ENCODE measurements at places on chromosomes 4 and X. TPM values are rescaled to one million over a fixed set of nuclear protein-coding genes. Genes with fewer than 3 reads are reported as not detected.
A peak's percentile ranks its signal among the peaks of the same experiment; 100 is the strongest.

TMEM255A gene
- 0.33 TPM for polyA plus RNA-seq

- no peak for DNase-seq
Observed at GRCh38 chrX:151970661-151971060, 3.8 kb downstream of the GABRE start.

VSIG4 gene
- 6.0 TPM for polyA plus RNA-seq

GRCh38 chr4:96626023-96626422 lies 786.1 kb downstream of the PDHA2 start:
- no peak for DNase-seq

DNA sequence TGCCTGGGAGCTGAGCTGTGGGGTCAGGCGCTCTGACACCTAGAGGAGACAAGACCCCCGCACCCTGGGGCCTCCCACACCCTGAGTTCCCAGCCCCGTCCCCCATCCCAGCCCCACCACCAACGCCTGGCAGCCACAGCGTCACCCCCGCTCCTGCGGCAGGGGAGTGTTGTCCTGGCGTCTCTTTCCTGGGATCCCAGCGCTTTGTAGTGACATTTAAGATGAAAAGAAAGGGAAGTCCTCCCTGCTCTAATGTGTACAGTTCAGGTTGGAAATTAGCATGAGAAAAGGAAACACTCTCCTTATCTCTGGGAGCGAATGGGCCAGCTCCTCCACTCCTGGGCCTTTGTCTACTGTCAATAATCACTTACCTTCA lies 112.1 kb downstream of the FAM53A start:
- DNase-seq: no peak

ACE2 gene
- 65.2 TPM for polyA plus RNA-seq

GRCh38 chrX:112812741-112813140 lies 27.9 kb downstream of the AMOT start:
- DNase-seq: no peak

- DNase-seq: no peak
Observed at GRCh38 chrX:113868177-113868576, 715.7 kb upstream of the HTR2C start.

MAML3 gene
- 16.8 TPM for polyA plus RNA-seq

- no peak for DNase-seq
Observed at GRCh38 chr4:111707491-111707890, 437.8 kb upstream of the FAM241A start.

- no peak for DNase-seq
Observed at GRCh38 chrX:139882299-139882698, 50.6 kb downstream of the ATP11C start.

GRCh38 chrX:72095370-72095769 lies 36.3 kb downstream of the RTL5 start:
- no peak for DNase-seq

- no peak for DNase-seq
Observed at GRCh38 chrX:9537781-9538180, 72.9 kb downstream of the TBL1X start.

- no peak for DNase-seq
Observed at GRCh38 chr4:44872246-44872645, 145.9 kb upstream of the GNPDA2 start.

- DNase-seq: no peak
Observed at GRCh38 chr4:68630371-68630770, 40.1 kb downstream of the UGT2B15 start.

KLHL4 gene
- polyA plus RNA-seq: 6.5 TPM

POU4F2 gene
- not detected for polyA plus RNA-seq

DNA sequence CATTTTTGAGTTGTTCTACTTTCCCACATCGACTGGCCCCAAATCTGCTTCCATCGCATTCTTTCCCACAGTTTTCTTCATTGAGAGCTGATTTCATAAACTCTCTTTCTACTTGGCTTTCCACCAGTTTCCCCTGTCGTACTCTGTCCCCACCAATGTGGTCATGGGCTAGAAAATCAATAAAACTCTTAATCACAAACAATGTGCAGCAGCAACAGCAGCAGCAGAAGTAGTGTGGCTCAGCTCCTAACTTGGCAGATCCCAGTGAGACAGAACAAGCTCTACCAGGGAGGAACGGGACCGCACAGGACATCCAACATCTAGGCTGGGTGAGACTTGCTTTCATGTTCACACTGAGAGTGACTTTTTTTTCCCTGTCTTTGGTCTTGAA lies 3.1 kb upstream of the SETD7 start:
- DNase-seq: no peak

- no peak for DNase-seq
Observed at GRCh38 chr4:8830611-8831200, 40.9 kb downstream of the HMX1 start.

DNA sequence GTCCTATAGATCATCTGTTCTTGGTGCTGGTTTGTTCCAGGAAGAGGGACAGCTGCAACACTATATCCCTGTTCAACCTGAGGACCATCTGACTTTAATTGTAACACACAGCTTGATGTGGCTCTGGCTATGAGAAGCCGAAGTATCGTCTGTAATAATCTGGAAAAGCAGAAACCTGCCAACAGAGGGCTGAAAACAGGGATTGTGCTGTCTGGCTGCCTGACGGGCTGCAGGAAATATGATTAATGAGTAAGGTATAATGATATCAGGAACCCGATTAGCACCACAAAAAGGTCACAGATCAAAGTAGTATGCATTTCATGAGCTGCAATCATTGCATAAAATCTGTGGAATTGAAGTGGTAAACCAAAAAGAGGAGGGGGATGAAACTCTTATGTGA lies 170.4 kb upstream of the MAB21L2 start:
- DNase-seq: no peak

DNA sequence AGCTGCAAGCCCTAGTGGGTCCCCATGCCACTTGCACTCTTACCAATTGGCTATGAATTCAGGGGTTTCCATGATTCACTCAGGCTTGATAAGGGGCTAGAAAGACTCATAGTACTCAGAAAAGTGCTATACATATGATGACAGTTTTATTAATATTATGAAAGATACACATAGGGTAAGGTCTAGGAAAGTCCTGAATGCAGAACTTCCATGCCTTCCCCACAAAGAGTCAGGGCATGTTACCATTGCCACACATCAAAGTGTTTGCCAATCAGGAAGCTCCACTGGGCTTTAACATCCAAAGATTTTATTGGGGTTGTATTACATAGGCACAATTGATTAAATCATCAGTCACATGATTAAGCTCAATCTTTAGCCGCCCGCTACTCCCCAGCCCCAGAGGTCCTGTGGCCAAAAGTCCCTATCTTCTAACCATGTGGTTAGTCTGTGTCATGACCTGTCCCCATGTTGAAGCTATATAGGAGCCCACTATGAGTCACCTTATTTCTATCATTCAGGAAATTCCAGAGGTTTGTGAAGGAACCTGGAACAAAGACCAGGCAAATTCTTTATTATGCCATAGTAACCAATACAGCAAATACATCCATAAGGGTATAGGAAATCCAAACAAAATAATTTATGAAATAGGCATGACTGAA lies 635.6 kb downstream of the STPG2 start:
- DNase-seq: no peak

CNKSR2 gene
- 1.3 TPM for polyA plus RNA-seq

DNA sequence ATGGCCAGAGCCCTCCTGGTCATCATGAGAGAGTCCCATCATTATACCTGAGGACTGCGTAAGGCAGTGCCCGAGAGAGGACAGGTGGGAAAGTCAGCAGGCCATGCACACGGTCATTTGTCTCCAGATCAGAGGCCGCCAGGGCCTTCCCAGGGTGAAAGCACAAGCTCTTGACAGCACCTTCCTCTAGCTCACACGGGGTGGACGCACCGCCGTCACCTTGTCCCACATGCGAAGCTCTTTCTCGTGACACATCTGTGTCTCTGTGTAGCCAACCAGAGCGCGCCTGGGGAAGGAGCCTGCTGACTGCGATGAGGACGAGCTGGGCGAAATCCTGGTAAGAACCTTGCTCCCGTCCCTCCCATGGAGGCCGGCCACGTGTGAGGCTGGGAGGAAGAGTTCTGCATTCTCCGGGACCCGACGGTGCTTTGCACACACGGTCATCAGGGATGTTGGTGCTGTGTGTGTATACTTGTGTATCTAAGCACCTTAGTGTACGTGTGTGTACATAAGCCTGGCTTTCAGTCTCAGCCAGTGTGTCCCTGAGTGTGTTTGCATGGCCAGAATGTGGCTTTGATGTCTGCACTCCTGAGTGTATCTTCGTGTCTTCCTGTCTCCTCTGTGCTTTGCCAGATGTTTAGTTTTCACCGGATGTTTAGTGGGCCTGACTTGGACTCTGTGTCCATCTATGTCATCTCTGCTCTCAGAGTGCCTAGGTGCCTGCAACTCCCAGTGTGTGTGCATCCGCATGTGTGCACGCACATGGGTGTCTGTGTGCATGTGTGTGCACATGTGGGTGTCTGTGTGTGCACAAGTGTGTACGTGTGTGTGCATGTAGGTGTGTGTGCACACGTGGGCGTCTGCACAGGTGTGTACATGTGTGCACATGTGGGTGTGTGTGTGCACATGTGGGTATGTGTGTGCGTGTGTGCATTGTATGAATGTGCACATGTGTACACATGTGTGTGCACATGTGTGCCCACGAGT lies 15.1 kb downstream of the ATP5ME start:
- DNase-seq: no peak

DNA sequence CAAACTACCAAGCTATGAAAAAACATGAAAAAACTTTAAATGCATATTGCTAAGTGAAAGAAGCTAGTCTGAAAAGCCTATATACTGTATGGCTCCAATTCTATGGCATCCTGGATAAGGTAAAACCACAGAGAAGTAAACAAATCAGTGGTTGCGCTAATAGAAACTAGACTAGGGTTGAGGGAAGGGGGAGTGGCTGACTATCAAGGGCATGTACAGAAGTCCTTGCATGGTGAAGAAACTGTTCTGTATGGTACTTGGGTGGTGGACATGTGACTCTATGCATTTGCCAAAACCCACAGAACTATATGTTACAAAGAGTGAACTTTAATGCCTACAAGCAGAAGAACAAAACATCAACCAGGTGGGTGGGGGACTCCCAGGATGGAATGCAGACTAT lies 96.8 kb downstream of the MTMR1 start:
- no peak for DNase-seq

DNA sequence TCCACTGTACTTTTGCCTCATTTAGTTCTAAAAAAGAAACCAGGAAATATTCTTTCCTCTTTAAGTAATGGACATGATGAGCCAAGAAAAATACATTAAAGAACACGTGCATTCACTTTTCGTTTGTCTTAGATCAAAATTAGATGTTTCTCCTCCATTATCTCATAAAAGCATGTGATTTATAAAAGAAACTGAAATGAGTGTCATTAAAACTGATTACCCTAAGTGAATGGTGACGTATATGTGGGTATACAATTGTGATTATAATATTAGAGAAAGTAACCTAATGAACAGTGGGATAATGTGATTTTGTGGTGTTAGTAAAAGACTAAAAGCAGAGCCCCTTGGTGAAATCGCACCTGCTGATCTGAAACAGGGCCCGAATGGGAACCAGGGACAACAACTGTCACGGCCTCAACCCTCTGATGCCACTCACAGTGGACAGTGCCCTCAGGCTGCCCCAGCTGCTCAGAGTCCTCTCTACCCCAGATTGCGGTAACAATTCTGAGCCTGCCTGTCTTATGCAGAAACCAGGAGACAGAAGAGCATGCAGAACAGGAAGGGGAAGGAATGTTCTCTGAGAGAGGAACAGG lies 25.7 kb upstream of the HS6ST2 start:
- DNase-seq: no peak

RTL5 gene
- polyA plus RNA-seq: 22.1 TPM

DNA sequence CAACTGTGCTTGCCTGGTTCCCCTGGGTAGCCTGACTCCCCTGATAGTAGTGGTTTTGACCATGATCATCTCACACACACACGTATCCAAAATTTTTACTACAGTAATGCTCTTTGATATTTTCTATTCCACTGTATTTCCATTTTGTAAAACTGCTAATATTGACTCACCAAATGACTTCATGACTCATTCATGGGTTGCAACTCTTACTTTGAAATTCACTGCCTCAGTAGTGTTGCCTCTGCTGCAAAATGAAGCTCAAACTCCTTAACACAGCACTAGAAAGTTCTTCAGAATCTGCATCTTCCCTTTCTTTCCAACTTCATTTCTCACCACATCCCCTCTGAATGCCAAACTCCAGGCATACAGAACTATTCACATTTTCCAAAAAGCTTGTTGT lies 20.3 kb downstream of the QRFPR start:
- DNase-seq: no peak

GRCh38 chrX:1592470-1593142 lies 1.2 kb downstream of the AKAP17A start:
- no peak for DNase-seq

DNA sequence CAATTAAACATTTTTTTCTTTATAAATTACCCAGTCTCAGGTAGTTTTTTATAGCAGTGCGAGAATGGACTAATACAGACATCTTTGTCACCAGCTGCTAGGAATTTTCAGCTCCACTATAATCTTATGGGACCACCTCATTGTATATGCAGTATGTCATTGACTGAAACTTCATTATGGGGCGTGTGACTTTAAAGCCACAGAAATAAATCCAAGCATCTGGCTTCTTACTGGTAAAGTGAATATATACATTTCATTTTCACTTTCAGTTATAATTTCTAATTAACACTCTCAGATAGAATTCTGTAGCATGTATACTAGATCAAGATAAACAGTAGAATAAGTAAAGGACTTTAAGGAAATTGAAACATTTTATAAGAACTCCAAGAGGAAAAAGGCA lies 21.9 kb downstream of the IL15 start:
- no peak for DNase-seq

RXFP1 gene
- polyA plus RNA-seq: 0.44 TPM

GRXCR1 gene
- polyA plus RNA-seq: not detected

DNA sequence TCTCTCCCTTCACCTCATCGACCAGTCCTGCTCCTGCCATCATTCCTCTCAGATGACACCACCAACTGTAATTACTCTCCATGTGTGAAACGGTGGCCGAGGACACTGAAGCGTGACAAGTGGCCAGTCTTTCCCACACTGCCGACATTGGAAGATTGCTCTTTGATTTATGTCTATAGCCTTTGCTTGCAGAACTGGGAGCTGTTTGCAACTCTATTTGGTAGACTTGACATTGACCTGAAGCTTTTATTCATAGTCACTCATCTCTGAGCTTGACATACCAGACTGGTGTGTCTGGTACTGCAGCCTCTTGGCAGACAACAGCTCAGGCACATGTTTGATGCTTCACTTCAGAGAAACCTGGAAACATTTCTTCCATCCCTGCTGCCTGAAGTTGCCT lies 121.8 kb upstream of the GALNT7 start:
- DNase-seq: peak; percentile 63

GRCh38 chrX:33195698-33196097 lies 15.7 kb downstream of the DMD start:
- no peak for DNase-seq

GRCh38 chr4:6516281-6516680 lies 43.9 kb upstream of the PPP2R2C start:
- DNase-seq: no peak

ETDB gene
- polyA plus RNA-seq: not detected

- DNase-seq: no peak
Observed at GRCh38 chr4:185523862-185524261, 11.4 kb downstream of the PDLIM3 start.

FATE1 gene
- 0.28 TPM for polyA plus RNA-seq

DNA sequence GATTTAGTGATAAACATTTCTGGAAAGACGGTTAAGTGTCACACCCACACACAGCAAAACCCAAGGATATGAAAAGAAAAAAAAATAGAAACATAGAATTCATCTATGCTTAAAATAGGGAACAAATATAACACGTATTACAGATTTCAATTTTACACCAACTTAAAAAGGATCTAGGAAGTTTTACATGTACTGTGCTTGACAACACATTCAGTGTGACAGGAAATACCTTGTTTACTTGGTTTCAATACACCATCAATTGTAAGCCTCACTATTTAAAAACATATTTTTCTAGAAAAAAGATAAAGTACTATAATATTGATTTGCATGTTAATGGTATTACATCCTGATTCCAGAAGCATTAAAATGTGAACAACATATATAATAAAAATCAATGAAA lies 77.0 kb upstream of the SPRY1 start:
- no peak for DNase-seq
